ENCODE measurements at places on chromosomes 5 and 9.
A peak's percentile ranks its signal among the peaks of the same experiment; 100 is the strongest.

DNA sequence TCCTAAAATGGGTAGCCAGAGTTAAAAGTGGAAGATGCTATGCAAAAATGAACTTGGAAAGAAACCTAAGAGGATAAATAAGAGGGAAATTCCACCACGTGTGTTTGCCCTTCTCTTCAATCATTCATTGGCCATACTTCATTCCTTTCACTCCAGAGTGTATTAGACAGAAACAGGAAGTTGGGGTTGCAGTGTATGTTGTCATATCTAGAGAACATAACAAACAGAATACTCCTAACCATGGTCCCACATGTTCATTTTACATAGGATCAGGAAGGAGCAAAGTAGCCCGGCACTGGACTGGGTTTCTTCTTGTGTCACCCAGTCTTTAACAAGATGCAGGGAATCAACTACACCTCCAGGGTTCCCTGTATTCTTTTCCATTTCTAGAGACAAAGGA lies 7.6 kb upstream of the GPBP1 start:
- DNase-seq, result no peak

- DNase-seq, result no peak
Measured at GRCh38 chr5:79396265-79396664, 117.7 kb downstream of the HOMER1 start.

GRCh38 chr9:94145640-94146039 lies 61.4 kb downstream of the PTPDC1 start:
- no peak for DNase-seq

DNA sequence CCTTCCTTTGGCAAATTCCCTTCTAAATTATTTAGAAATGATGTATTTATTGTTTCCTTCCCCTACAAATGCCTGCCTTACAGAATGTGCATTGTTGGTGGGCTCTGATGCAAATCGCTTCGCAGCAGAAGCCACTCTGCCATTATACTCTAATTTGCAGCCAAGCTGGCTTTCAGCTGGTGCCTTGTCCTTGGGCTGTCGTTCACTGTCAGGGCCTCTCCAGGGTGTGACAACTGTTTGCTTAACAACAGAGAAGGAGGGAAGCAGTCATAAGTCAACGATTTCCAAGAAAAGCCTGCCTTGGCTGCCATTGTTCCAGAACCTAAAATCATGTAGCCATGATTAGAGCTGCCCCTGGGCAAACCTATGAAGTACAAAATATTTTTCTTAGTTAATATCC lies 260.1 kb upstream of the RGMB start:
- DNase-seq, result peak; percentile 78

- peak; percentile 60 for DNase-seq
Measured at GRCh38 chr5:4662756-4663155, 477.4 kb upstream of the ADAMTS16 start.

Measured in eye (tissue), 1 donor.